ENCODE measurements at places on chromosomes 13 and 19.

- DNase-seq: peak; percentile 38
These were observed 115.4 kb downstream of the FLT1 start for GRCh38 chr13:28379371-28380083.

- DNase-seq: no peak
These were observed 7.7 kb downstream of the ARID3A start for GRCh38 chr19:933553-933882.

DNA sequence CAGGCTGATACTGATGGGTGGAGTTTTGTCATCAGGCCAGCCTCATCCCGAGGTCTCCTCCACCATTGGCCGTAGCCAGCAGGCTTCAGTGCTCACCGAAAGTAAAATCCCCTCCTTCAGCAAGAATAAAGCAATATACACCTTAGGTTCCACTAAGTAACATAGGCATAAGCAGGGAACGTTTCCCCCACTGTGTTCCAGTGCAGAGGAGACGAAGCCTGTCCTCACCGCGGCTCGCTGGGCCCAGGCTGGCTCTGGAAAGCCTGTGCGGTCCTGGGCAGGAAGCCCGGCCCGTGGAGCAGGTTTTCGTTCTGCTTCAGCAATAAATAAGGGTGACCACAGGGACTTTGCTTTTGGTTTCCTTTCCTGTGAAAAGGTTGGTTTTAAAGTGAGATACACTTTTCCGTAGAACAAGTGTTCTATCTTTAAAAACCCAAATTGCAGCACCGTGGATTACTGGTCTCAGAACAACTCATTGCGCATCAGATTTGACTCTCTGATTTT, 16.3 kb upstream of the TEX29 start:
- no peak for DNase-seq

- no peak for DNase-seq
These were observed 323.8 kb downstream of the LMO7 start for GRCh38 chr13:75959861-75960481.

DNA sequence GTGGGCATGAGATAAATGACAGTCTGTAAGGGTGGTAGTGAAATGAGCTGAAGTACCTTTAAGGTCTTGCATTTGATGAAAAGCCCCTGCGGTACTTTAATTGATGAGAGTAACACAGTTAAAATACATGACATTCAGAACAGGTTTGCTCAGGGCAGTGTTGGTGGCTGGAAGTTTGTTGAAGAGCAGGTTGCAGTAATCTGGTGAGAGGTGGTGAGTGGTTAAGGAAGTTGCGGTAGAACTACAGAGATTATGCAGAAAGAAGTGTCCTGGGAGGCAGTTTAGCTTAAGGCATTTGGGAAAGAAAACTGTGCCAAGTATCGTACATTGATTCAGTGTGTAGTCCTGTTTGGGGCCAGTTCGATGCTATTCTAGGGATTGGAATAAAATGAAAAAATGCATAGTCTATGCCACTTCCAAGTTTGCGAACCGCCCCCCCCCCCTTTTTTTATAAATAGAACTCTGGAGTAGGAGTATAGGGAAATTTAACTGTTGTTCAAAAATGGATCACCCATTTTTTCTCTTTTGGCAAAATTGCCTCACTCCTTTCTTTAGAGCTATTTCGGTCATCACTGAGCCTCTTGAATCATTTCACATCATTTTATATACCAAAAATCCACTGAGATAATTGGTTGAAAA, 42.7 kb downstream of the SLAIN1 start:
- DNase-seq: no peak

- no peak for DNase-seq
These were observed 9.6 kb upstream of the BBC3 start for GRCh38 chr19:47240556-47240955.

DNA sequence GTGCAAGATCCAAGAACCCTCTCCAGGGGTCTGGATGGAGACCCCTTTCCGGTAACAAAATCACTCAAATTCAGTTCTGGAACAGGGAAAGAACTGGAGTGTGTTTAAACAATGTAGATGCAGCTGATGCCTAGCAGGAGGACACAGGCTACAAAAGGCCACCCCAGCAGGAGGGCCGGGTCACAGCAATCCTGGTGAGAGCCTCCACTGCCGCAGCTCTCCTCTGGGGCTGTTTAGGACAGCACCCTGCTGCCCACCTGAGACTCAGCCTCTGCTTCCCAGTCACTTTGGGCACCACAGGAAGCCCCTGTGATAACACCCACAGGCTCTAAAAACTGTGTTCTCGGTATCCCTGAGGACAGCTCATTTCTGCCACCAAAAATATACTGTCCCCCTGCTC, 318.7 kb upstream of the NBEA start:
- no peak for DNase-seq
